ENCODE measurements at places on chromosomes 3 and 15.

- peak; percentile 28 for DNase-seq
Measured at GRCh38 chr3:150348500-150348899, 59.6 kb upstream of the TSC22D2 start.

GRCh38 chr15:72229076-72229946 lies 1.7 kb downstream of the PKM start:
- DNase-seq: peak; percentile 67

DNA sequence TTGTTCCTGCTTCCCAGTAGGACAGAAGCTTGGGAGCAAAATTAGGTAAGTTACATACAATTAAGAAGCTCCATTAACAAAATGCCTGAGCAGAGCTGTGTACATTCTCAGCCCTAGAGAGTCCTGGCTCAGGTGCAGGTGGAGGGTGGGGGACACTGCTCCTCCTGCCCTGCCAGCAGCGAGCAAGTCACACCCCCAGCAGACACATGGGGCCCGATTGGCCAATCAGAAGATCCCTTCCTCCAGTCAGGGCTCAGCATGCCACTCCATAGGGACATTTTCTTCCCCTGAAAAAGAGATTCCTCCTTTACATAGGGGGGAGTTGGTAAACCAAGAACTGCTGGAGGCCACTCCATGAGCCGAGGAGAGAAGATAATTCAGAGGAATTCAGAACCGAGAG lies 62.1 kb downstream of the PLXNA1 start:
- DNase-seq: no peak

- peak; percentile 60 for DNase-seq
Measured at GRCh38 chr3:127697551-127698240, 24.9 kb downstream of the ABTB1 start.

GRCh38 chr15:100821327-100821726 lies 58.3 kb upstream of the ALDH1A3 start:
- peak; percentile 11 for DNase-seq

DNA sequence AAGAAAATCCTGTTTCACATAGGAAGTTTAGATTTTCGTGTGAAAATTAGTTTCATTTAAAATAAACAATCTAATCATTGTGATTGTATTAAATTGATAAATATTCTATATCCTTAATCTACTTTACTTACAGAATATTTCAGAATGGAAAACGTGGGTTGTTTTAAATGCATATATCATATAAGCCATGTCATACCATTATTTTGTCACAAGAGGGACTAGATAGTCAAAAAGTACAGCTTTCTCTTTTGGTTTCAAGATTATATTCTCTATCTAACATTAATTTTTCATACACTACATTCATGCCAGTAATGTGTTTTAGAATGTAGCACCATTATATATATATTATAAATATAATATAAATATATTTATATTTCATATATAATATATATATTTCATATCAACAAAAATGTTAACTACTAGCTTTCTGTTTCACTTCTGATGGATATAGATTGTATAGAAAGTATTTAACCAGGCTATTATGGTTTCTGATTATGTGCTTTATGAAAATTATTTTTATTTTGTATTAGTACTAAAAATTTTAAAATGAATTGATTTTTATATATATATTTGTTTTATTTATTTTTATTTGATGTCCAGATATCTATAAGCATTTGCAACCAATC lies 45.3 kb downstream of the OSTN start:
- no peak for DNase-seq

GRCh38 chr15:39629371-39629770 lies 48.5 kb downstream of the THBS1 start:
- DNase-seq: peak; percentile 82

GRCh38 chr3:177538750-177539730 lies 341.8 kb upstream of the TBL1XR1 start:
- peak; percentile 22 for DNase-seq

DNA sequence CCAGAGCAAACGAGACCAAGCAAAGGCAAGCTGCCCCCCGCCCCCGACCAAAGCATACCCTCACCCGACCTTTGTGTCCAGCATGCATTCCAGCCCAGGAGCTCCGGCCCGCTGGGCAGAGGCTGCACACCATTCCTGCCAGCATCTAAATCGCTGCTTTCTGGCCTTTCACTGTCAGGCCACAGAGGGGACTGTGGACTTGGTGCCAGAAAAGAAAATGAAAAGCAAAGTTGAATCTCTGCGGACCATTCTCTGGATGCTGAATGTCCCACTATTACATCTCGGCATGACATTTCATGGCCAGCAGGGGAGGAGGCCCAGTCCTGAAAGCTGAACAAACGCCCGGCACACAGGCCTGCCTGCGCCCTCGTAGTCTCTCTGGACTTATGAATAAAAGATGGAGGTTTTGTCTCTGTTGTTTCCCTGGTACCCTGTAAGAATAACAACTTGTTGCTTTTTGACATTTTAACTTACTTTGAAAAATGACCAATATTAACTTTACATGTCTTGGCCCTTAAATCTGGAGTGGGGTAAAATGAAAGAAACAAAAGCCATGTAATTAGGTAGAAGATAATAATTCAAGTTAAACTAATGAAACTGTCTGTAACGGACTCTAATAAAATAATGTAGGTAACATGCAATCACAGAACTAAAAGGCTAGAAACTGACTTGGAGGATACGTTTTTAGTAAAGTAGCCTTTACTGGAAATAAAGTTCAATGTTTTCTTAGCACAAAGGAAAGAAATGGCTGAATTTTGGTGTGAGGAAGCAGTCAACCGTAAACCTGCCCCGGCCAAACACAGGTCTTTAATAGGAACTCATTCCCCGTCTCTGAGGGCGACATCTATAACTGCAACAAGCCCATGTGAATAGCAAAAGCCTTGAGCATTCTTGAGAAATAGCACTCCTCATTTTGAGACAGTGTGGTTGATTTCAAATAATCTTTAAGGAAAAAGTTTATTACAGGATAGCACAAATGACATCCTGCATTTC lies 12.7 kb downstream of the IL17RD start:
- DNase-seq: no peak

All from activated naive CD4-positive, alpha-beta T cell treated with anti-CD3 and anti-CD28 coated beads for 36 hours (primary cell).